ENCODE measurements at places on chromosomes 12 and 14.

DNA sequence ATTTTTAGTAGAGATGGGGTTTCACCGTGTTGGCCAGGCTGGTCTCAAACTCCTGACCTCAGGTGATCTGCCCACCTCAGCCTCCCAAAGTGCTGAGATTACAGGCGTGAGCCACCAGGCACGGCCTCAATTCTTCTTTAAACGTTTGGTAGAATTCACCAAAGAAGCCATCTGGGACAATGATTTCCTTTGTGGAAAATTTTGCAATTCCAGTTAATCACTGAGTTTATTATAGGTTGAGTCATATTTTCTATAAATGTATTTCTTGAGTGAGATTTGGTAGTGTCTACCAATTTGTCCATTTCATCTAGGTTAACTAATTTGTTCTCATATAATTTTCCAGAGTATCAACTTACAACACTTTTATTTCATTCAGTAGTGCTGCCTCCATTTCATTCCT, 683.9 kb upstream of the TMEM132C start:
- no peak for DNase-seq

DNA sequence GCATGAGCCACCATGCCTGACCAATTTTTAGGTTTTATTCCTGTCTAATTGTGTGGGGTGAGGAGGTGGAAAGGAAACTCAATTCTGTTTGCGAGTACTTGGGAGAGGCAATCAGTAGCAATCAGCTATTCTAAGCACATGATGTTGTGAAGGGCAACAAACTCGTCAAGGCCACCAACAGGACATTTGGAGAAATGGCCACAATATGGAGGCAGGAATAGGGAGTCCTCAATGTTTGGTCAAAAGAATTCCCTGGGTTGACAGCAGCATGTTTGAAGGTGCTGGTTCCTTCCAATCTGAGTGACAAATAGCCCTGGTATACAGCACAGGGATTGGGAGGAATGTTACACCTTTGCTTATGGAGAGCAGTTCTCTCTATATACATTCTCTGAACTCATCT, 32.7 kb upstream of the USP44 start:
- DNase-seq: no peak

DNA sequence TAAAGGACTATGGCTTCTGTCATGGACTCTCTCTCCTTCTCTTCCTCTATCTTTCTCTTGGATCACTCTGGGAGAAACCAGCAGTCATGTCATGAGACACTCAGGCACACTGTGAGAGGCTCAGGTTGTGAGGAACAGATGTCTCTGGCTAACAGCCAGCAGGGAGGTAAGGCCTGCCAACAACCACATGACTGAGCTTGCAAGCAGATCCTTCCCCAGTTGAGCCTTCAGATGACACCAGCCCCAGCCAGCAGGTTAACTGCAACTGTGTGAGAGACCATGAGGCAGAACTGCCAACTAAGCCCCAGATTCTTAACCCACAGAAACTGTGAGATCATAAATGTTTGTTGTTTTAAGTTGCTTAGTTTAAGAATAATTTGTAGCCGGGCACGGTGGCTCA, 90.6 kb downstream of the VCPKMT start:
- no peak for DNase-seq

DNA sequence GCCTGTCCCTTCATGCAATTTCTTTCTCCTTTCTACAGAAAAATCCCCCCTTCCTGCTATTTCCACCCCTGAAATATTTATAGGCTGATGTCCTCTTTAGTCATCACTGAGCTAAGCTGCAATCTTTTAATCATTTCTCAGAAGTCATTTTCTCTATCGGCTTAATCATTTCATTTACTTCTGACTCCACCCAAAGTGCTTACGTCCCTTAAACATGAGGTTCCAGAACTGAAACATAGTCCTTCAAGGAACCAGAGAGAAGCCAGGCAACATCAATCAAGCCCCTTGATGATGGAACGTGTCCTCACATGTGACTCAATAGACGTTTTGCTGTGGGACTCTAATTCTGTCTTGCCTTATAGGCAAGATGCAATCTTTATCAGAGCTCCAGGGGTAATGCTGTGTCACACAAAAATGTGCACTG, 148.7 kb upstream of the KRR1 start:
- no peak for DNase-seq

GRCh38 chr12:74614426-74614825, 76.8 kb downstream of the ATXN7L3B start:
- DNase-seq: no peak

DNA sequence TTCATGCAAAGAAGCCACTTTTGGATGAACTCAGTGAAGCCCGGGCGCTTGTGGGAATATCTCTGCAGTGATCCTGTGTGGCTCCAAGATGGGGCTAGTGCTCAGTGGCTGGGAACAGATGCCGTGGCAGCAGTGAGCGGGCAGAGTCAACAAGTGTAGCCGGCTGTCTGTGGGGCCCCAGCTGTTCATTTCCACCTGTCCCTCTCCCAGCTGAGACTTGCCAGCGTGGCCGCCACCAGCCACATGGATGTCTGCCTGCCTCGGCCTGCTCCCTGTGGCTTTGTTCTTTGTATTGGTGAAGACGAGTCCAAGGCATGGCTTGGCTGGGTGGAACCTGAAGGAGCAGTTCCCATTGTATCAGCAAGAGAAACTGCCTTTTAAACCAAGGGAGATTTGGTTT, 77.3 kb downstream of the NOS1 start:
- no peak for DNase-seq

Measured in NCI-H2081 (cell line).